ENCODE measurements at places on chromosomes 5 and 9.

- no peaks in the 10 kb centered on the region for H3K36me3 ChIP-seq
- H3K27ac ChIP-seq, result no peak overlapping the region
- peak; percentile 20 for DNase-seq
- H3K27me3 ChIP-seq, result no peaks in the 10 kb centered on the region
- H3K4me1 ChIP-seq, result no peaks in the 10 kb centered on the region
Measured at GRCh38 chr9:86614871-86615849, 260.9 kb upstream of the TUT7 start.

DNA sequence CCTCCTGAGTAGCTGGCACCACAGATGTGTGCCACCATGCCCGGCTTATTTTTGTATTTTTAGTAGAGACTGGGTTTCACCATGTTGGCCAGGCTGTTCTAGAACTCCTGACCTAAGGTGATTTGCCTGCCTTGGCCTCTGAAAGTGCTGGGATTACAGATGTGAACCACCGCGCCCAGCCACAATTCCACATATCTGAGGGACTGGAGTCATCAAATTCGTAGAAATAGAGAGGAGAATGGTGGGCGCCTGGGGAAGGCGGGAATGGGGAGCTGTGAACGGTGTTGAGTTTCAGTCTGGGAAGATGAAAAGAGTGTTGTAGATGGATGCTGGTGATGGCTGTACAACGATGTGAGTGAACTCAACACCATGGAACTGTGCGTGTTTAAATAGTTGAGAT is 1.9 kb upstream of the ABO start:
- peaks cover 21% of the 10 kb centered on the region for H3K27me3 ChIP-seq
- no peak for DNase-seq
- H3K27ac ChIP-seq, result no peak overlapping the region
- no peak overlapping the region for H3K4me3 ChIP-seq

GRCh38 chr5:144857454-144857853 is 686.8 kb downstream of the KCTD16 start:
- H3K4me3 ChIP-seq, result no peak overlapping the region
- H3K4me1 ChIP-seq, result no peaks in the 10 kb centered on the region
- H3K36me3 ChIP-seq, result no peaks in the 10 kb centered on the region

DNA sequence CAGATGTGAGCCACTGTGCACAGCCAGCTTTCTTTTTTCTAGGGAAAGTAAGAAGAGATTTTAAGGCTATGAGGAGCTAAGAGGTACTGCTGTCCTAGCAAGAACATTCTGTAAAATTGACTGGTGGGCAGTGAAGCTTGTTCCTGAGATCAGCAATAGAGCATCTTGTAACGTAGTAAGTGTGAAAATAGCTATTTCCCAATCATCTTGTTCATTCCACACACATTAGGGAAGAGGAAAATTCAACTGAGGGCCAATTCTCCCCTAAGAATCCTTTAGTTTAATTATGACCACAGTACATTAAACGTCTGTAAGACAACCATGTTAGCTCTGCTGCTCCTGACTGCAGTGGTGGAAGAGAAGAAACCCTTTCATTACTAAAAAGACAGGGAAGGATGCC is 246.2 kb downstream of the EFNA5 start:
- no peak overlapping the region for H3K4me3 ChIP-seq
- H3K4me1 ChIP-seq, result peaks cover 8% of the 10 kb centered on the region
- no peaks in the 10 kb centered on the region for H3K36me3 ChIP-seq
- no peaks in the 10 kb centered on the region for H3K27me3 ChIP-seq
- peak; percentile 23 for DNase-seq

DNA sequence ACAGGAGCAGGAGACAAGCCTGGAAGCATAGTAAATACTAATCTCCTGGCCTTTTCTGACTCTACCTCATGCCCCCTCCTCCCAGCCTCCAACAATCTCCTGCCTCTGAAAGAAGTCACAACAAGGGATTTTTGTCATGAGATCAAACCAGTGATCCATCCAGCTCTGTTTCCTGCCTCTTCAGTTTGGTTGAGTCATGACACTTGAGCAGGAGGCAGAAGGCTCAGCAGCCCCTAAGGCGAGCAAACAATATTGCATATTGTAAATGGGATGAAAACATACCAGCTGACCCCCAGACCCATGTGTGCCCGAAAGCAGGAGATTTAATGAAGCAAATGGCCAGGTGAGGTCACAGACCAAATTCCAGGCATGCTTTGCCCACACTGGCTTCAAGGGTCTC is 272.8 kb downstream of the GAS1 start:
- no peak overlapping the region for H3K27ac ChIP-seq
- peak; percentile 5 for DNase-seq
- H3K27me3 ChIP-seq, result no peaks in the 10 kb centered on the region
- no peak overlapping the region for H3K4me3 ChIP-seq

DNA sequence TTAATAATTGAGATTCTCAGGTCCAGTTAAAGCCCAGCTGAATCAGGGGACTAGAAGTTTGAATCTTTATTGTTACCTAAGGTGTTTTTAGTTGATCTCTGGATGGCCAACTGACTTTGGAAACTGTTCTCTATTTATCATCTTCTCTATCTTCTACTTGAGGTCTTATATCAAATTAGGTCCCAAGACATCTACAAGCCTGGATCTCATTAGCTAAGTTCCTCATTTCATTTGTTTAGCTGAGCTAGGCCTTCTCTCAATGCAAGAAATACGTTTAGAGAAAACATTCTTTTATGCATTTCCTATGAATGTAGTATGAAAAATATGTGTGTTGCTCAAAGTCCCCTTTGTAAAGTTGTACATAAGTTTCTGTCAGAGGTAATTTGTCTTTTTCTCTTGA is 196.6 kb downstream of the PTTG1 start:
- no peak overlapping the region for H3K4me3 ChIP-seq
- no peak for DNase-seq
- H3K36me3 ChIP-seq, result no peaks in the 10 kb centered on the region
- H3K27ac ChIP-seq, result no peak overlapping the region
- no peaks in the 10 kb centered on the region for H3K4me1 ChIP-seq

GRCh38 chr9:13213998-13214397 is 65.5 kb downstream of the MPDZ start:
- H3K27ac ChIP-seq, result no peak overlapping the region
- H3K4me1 ChIP-seq, result no peaks in the 10 kb centered on the region

DNA sequence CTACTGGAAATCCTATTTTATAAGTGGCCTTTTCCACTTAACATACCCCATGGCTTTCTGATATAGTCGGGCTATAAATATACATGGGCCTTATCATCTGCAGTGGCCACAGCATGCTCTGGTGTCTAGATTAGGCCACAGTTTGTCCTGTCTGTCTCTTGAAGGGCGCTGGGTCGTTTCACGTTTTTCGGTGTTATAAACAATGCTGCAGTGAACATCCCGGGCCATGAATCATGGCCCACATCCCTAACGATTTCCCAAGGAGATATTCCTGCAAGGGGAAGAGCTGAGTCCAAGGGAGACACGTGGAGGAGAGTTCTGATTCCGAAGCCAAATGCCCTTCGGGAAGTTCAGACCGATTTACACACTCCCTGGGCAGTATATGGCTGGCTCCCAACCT is 8.4 kb downstream of the PLPP7 start:
- no peaks in the 10 kb centered on the region for H3K4me1 ChIP-seq
- no peaks in the 10 kb centered on the region for H3K27me3 ChIP-seq
- DNase-seq, result no peak
- no peak overlapping the region for H3K4me3 ChIP-seq
- H3K27ac ChIP-seq, result no peak overlapping the region
- H3K36me3 ChIP-seq, result no peaks in the 10 kb centered on the region

DNA sequence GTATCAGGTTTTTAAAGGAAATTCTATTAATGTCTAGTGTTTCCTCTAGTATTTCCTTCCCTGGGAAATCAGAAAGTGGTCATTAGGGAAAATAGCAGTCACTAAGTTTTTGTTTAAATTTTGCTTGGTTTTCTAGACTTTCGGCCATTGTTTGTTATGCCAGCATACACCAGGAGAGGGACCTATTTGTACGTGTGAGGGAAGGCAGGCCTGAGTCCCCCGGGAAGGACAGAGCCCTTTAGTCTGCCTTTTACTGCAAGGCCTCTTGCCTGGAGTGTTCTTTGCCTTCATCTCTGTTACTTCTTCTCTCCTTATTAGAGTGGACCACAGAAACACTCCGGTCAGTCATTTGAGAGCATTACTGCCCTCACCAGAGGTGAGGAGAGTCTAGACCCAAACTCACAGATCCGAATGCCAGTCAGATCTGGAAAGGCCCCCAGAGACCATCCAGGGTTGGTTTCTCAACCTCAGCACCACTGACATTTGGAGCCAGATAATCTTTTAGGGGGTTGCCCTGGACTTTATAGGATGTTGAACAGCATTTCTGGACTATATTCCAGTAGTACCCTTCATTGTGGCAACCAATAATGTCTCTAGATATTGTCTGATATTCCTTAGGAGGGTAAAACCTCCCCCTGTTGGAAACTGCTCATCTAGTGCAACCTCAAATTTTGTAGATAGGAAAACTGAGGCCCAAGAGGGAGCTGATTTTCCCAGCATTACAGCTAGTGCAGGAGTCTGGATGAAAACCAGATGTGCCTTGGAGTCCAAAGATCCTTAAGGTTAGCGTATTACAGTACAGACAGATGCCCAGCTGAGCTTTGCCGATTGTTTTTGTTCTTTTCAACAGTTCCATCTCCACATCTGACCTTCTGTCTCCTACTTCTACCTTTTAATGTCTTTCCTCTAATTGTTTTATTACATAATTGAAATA is 93.0 kb upstream of the NIPAL4 start:
- no peaks in the 10 kb centered on the region for H3K27me3 ChIP-seq
- H3K4me3 ChIP-seq, result no peak overlapping the region
- peaks cover 8% of the 10 kb centered on the region for H3K4me1 ChIP-seq
- peak; percentile 80 for DNase-seq
